ENCODE measurements at places on chromosomes 5 and 9.

- DNase-seq = no peak
These were observed 98.7 kb downstream of the DROSHA start for GRCh38 chr5:31433229-31433628.

DNA sequence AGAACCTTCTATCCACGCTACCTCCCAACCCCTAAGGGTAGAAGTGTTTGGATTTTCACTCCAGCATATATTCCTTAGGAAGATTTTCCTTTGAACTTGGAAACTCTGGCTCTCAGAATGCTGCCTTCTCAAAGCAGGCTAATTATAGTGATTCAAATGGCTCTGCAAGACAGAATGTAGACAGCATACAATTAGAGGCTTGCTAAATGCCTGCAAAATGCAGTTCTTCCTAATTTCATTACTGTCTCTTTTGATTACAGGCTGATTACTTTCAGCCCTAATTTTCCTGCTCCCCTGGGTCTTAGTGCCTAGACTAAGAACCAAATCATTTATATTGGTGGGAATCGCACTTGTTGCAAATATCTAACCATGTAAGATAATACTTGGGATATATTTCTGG, 50.8 kb downstream of the ANKDD1B start:
- no peak for DNase-seq

DNA sequence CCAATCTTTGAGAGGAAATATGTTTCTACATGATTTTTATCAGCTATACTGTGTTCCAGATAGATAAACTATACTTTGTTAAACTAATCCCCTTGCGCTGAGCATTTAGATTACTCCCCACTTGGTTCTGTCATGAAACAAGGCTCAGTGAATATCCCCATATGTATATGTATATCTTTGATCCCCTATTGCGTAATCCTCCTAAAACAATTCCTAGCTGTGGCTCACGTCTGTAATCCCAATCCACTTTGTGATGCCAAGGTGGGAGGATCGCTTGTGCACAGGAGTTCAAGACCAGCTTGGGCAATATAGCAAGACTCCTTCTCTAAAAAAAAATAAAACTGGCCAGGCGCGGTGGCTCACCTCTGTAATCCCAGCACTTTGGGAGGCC, 2.7 kb downstream of the PHYHD1 start:
- DNase-seq = no peak

GRCh38 chr9:95757439-95757838, 118.1 kb upstream of the ERCC6L2 start:
- DNase-seq = no peak

DNA sequence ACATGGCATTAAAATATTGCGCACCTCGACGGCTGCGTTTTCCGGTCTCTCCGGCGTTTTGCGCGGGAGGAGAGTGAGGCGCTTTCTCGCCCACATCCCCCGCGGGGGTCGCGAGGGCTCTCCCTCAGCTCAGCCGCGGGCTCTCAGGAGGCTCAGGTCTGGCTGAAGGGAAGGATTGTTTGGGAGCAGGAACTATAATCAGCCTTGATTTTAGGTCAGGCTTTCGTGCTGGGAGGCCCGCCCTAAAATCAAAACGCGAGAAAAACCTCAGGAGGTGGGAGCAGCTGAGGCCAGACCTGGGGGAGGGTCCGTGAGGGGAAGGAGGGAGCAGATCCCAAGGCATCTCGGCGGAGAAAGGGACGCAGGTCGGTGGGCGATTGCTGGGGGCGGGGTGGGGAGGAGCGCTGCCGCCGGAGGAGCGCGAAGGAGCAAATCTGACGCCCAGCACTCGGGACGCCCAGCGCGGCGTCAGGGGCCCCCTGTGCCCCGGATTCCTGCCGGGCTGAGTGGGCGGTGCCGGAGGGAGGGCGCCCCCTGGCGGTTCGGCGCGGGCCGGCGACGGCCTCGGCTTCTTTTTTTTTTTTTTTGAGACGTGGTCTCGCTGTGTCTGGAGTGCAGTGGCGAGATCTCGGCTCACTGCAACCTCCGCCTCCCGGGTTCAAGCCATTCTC, 18.7 kb upstream of the RNF130 start:
- DNase-seq = peak; percentile 78

DNA sequence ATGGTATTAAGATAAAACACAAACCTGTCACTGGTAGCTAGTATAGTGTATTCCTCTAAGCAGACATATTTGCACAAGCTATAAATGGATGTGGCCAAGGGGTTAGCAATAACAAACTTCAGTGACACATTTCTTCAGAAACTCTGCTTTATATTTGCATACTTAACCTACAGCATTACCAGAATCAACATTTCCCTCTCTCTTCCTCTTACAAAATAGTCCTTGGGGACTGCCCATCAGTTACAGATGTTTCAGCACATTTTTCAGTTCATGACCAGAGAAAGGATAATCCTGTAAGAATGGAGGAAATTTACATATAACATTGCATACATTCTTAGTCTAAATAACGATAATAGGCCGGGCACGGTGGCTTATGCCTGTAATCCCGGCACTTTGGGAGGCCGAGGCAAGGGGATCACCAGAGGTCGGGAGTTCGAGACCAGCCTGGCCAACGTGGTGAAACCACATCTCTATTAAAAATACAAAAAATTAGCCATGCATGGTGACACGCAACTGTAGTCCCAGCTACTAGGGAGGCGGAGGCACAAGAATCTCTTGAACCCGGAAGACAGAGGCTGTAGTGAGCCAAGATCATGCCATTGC, 25.3 kb upstream of the SLC1A1 start:
- DNase-seq = no peak

- no peak for DNase-seq
These were observed 222.1 kb downstream of the GOLPH3 start for GRCh38 chr5:31952067-31952466.

DNA sequence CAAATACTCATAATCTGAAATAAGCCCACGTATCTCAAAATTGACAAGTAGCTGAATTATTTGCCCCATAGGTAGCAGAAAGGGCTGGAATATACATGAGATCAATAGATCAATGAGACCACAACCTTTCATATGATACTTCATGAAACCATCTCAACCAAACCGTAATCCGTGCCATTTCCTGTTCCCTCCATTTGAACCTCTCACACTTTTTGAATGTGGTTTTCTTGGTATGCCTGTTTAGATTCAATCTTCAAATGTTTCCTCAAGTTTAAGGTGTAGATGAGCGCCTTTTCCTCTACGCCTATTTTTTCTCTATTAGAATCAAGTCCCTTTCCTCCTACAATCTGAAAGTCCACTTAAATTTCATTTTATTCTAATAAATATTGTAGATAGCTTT, 805.5 kb downstream of the EFNA5 start:
- DNase-seq = no peak

- DNase-seq = no peak
These were observed 7.0 kb upstream of the SIL1 start for GRCh38 chr5:139205124-139205523.

GRCh38 chr9:135616619-135617537, 22.5 kb downstream of the GLT6D1 start:
- no peak for DNase-seq

DNA sequence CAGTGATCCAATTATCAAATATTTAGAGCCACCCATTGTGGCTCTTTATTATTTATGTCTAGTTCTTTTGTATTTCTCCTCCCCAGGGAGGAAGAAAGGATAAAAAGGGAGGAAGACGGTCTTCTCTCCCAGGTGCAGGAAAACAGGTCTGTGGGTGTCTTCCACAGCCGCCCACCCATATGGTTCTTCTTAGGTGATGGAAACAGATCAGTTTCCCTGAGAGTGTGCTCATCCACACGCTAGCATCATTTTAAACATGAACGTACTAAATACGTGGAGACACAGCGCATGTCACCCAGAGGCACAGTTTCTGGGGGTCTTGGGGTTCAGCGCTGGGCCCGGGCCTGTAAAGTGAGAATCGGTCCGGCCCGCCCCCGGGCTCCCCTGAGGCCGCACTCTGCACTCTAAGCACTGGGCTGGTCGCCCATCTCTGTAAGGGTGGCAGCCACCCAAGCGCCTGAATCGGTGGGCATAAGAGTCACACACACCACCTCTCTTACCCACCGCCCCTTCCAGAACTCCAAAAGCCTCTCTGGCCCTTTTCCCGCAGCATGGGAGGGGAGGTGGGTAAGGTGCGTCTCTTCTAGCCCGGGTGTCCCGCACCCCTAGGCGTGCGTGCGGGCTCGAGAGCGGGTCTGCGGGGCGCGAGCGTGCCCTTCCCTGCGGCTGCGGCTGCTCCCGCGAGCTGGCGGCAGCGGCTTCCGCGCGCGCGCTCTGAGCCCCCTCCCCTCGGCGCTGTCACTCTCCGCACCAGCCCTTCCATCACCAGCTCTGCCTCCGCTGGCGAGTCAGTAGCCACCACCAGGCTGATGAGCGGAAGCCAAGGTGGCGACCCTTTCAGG, 1.3 kb downstream of the PTCH1 start:
- DNase-seq = no peak

- DNase-seq = no peak
These were observed 277.8 kb downstream of the PRELID2 start for GRCh38 chr5:145557345-145557744.

GRCh38 chr9:4850603-4851310, 58.0 kb downstream of the RCL1 start:
- DNase-seq = no peak

- peak; percentile 15 for DNase-seq
These were observed 190.1 kb downstream of the PARP8 start for GRCh38 chr5:50856401-50857119.

- no peak for DNase-seq
These were observed 1575.9 kb downstream of the EFNA5 start for GRCh38 chr5:106094839-106095238.

DNA sequence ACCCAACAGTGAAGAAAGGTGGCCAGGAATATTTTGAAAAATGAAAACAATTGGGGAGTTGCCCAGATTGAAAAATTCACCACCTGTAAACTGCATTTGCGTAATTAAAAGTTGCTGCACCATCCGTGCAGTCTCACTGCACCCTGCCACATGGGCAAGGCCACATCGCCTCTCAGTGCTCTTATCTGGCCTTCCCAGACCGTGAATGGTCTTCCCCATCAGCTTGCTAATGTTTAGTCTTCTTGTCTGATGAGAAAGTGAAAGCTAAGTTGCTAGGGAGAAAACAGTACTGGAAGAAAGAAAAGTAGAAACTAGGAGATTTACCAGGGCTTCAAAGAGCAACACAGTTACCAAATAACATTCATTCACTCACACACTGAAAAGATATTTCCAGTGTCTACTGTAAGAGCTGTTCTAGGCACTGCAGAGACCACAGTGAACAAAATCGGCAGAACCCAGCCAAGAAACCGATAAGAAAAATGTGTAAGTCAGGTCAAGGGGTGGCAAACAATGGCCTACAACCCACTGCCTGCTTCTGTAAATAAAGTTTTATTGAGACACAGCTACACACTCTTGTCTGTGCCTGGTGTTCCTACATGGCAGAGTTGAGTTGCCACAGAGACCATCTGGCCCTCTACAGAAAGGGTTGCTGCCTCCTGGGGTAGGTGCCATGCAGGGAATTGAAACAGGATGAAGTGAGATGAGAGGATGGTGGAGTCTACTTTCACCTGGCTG, 51.2 kb upstream of the CTSL start:
- no peak for DNase-seq

- no peak for DNase-seq
These were observed 100.7 kb downstream of the YTHDC2 start for GRCh38 chr5:113614191-113614590.

GRCh38 chr9:124780060-124780756, 3.3 kb downstream of the OLFML2A start:
- peak; percentile 5 for DNase-seq

DNA sequence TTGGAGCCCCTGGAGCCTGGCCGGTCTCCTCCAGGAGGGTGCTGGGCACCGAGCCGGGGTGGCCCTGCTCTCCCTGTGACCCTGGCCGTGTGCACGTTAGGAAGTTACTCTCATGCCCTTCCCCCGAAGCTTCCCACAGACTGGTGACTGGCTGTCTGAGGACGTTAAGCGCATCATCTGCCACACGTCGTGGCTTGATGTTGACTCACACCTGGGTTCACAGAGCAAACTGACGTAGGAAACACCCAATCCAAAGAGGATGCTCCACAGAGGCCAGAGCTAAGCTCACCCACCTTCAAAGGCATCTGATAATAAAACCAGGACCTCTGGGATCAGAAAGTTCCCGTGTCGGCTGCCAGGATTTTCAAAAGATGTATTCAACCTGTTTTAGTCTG, 152.9 kb upstream of the PHYKPL start:
- DNase-seq = no peak

- DNase-seq = no peak
These were observed 957 bp downstream of the PRELID1 start for GRCh38 chr5:177304392-177305119.

DNA sequence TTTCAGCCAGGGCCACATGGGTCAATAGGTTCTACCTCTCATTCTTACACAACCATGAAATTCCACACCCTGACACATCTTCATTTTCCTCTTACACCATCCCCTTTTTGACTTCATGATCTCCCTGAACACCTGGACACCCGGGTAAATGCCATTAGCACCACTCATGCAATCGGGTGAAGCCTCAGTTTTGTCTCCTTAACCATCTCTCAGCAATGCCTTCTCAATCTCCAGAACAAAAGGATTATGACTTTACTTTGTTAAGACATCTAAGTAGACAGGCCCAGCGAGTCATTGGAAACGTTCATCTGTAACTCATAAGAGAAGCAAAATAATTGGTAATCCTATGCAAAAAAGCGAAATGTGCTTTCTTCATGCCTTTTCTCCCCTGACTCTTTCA, 49.9 kb downstream of the ADAMTS12 start:
- no peak for DNase-seq

DNA sequence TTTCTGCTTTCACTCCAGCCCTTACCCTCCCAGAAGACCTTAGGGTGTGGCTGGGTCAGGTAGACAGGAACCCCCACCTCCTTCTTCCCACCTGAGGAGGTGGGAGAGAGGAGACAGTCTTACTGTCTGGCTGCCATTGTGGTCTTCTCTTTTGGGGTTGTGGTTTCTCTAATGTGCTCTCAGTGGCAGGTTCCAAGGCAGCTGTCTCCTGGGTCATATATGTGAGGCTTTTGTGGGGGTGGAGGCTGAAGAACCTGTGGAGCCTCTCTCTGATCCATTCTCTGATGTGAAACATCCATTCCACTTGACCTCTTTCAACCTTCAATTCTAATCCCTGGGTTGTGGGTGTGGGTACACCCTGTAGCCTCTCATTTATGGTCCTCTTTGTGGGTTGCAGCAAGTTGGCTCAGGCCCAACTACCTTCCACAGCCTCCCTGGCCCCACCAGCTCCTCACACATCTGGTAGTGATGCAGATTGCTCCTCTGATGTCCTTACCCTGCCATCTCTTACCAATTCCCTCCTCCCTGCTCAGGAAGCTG, 118.4 kb downstream of the CEP120 start:
- no peak for DNase-seq

All from head of caudate nucleus (tissue), 42 donors.